Kidney epithelial cell (primary cell): ENCODE measurements at places on chromosomes 1 and 21.

GRCh38 chr1:189708674-189709073 lies 769.0 kb downstream of the BRINP3 start:
- DNase-seq: no peak

- DNase-seq: no peak
These were observed 210.1 kb upstream of the PTGFR start for GRCh38 chr1:78280626-78281025.

DNA sequence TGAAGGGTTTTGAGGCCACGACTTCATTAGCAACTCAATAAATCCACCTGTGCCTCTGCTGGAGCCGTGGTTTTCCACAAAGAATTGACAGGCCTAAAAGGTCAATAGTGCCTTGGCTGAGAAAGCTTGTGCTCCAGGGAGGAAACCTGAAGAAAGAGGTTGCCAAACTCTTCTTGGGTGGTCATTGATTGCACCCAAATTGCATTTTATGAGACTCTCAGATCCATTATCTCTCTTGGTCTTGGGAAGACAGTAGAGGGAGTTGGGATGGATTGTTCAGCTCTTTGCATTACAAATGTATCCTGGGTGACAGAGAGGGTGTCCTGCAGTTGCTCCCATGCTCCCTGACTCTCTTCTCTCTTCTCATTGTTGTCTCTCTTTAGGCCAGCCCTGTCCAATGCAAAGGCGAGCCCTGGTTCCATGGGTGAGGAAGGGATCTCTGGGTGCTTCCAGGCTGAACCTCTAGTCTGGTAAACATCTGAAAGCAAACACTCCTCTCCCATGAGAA lies 46.1 kb upstream of the HTR1D start:
- no peak for DNase-seq

DNA sequence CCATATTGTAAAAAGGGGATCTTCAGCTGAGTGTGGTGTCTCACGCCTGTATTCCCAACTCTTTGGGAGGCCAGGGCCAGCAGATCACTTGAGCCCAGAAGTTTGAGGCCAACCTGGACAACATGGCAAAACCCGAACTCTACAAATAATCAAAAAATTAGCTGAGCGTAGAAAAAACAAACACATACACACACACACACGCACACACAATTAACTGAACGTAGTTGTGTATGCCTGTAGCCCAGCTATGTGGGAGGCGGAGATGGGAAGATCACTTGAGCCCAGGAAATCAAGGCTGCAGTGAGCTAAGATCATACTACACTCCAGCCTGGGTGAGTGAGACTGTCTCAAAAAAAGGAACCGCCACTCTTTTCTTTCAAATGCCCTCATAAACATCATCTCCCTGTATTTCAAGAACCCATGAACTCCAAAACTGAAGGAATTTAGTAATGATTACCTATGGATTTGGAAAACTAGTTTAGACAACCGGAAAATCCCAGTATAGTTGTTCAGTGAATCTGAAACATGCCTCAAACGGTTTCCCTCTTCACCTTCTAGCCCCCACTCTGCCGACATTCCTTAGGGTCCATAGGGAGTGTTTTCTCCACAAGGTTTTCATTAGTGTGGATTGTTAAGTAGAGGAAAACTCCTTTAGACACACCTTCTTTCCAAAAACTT lies 4.5 kb downstream of the TXNIP start:
- DNase-seq: no peak

DNA sequence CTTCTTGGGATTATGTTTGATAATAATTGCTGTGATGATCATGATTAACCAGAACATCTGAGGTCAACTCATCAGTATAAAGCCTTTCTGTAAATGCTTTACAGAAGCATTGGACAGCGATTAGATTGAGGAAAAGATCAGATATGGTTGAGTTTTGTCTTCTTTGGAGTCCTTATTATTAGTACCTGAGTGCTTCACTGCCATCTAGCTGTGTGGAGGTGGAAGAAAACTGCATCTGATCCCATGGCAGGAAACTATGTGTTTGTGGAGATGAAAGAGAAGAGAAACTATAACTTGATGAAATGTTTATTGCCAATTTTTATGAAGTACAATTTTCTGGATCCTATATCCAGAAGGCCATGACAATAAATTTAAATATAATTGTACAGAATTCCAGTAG lies 11.4 kb downstream of the FLG2 start:
- no peak for DNase-seq

DNA sequence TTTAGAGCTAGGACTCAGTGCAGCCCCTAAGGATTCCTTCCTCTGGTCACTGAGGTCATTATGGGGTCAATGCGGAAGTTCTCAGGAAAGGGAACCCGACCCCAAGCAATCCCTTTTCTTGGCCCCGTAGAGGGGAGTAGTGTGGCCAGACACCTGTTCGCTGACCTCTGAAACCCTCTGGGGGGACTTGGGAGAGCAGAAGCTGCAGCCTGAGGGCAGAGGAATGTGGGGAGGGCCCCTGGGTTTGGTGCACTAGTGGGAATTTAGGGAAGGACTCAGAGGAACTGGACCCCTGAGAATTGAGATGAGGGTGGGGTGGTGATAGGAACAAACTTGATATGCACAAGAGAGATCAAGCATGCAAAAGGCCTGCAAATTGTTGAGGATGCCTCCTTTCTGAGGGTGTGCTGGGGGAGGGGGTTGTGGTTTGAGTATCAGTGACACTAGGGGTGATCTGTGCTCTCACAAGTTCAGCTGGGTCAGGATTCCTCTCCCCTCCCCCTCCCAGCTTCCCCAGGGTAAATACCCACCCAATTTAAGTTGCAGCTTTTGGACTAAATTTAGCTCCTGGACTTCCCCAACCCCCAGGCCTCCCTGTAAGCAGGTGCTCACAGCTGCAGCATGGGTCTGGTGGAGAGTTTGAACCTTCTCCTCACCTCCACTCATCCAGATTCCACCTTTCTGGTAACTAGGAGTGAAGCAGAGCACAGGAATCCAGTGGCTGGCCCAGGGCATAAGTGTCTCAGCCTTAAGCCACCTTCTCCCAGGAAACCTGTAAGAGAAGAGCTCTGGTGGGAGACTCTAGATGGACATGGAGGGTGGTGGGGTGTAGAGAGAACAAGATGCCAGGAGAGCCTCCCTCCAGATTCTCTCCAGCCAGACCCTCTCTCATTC lies 13.5 kb downstream of the ADAMTSL4 start:
- no peak for DNase-seq

DNA sequence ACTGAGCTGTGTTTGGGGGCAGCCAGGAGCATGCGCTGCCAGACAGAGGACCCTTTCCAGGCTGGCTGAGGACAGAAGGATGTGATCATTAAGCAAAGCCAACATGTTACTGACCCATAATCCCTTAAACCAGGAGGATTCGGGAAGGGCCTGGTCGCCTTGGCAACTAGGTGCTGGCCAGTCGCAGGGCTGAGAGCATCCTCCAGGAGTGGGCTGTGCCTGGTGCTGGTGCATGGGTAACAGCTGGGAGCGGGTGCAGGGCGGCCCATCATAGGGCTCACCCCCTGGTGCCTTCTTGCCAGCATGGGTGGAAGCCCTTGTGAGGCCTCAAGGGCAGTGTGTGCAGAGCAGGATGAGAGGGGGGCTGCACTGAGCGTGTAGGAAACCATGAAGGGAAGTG lies 17.2 kb downstream of the CDK18 start:
- no peak for DNase-seq

DNA sequence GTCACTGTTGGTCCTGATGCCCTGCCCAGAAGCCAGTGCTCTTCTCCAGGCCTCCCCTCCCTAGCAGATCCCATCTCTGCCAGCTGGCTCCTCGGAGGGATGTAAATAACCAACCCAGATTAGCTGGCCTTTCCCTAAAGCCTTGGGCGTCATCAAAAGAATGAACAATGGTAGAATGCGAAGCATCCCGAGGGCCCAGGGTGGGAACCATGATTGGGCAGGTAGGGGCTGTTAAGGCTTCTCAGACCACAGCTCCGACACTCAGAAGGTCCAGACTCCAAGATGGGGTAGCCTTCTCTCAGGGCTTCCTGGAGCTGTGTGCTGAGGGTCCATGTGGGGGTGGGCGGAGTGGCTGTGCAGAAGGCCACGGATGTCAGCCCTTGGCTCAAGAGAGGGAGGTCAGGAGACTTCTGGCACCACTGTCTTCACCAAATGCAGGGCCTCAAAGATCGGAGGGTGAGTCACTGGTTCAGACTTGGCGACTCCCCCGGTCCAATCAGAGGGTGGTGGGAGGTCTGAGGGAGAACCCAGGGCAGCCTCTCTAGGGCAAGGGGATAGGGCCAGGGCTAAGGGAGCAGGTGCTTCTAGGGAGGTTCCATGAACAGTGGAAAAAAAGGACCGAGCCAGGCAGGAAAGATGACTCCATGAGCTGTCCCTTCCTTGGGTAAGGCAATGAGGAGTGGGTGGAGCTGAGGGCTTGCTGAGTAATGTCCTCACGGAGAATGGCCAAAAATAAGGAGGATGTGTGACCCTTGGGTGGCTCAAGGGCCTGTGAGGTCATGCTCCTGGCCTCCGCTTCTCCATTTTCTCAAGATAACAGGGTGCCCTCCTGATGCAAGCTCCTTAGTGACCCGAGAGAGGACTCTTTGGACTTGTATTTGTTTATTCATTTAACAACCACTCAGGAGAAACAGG lies 58.4 kb upstream of the EPS8L3 start:
- no peak for DNase-seq

GRCh38 chr1:161790587-161791317 lies 24.6 kb downstream of the ATF6 start:
- no peak for DNase-seq

DNA sequence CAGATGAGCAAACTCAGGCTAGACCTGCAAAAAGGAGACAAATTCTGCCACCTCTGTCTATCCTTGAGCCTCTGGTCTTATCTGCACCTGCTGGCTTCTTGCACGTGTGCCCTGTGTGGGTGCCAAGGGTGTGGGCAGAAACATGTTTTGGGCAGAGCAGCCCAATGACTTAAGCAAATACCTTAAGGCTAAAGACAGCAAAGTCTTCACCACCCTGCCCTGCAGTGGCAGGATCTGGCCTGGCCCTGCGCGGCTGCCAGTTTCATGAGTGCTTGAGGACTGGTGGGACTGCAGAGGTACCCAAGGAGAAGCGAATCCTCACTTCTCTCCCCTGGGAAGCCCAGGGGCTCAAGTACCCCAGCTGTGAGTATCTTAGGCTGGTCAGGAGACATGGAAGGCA lies 3.8 kb upstream of the SLC26A9 start:
- DNase-seq: no peak

GRCh38 chr1:154533952-154534844 lies 24.3 kb downstream of the UBE2Q1 start:
- no peak for DNase-seq

DNA sequence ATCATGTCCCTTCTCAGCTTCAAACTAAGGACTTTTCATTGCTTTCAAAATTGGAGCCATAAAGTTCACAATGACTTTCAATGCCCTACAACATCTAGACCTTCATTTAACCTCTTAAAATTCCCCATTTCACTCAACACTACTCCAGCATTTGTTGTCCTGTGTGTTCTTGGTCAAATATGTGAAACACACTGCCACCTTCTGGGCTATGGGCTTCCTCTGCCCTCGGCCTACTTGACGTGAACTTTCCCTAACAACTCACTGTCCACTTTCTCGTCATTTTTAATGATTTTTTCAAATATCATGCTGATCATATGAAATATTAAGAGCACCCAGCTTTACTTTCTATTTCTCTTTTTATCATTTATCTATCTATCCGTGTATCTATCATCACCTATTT lies 2018.4 kb downstream of the NCAM2 start:
- no peak for DNase-seq

DNA sequence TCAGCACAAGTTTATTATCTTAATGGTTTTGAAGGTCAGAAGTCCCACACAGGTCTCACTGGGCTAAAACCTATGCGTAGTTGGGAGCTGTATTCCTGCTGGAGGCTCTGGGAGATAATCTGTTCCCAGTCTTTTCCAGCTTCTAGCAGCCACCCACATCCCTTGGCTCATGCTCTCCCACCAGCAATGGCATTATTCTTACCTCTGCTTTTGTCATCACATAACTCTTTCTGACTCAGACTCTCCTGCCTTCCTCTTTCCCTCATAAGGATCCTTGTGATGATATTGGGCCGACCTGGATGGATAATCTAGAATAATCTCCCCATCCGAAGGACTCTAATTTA lies 122.2 kb upstream of the PRDX6 start:
- DNase-seq: no peak

GRCh38 chr1:94792473-94793295 lies 27.5 kb upstream of the SLC44A3 start:
- DNase-seq: no peak

DNA sequence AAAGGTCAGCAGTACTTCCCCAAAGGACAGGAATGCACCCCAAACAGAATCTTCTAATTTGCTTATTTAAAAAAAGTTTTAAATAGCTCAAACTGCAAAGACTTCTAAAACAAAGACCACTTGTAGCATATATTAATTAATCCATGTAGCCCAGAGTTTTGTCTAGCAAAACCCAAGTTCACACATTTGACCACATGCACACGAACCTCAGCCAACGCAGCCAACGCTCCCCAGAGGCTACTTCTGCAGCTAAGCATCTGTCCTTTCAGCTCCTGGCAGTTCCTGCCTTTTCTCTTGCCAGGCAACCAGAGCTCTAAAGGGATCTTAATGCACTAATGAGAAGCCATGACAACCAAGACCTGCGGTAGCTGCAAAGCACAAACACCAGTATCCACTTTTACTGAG lies 89.6 kb downstream of the RERE start:
- DNase-seq: no peak

- DNase-seq: no peak
These were observed 74.6 kb downstream of the ZNF648 start for GRCh38 chr1:181986907-181987305.

DNA sequence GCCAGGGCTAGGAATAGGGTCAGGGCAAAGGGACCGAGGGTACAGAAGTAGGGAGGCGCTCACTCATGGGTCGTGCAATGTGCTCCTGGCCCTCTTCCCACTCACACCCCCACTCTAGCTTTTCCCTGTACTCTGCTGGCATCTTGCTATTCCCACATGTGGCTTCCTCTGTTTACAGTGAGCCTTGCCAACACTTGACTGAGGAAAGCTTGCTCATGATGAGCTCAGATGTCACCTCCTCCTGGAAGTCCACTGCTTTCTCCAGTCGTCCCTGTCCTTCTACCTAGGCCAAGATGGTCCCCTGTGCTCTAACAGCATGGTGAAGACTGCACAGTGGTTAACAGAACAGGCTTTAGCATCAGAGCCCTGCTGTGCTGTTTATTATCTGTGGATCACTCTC lies 8.0 kb upstream of the RIMS3 start:
- no peak for DNase-seq

- DNase-seq: no peak
These were observed 121.6 kb upstream of the IRF2BP2 start for GRCh38 chr1:234731569-234732085.

GRCh38 chr1:26861889-26862378 lies 1.0 kb upstream of the SFN start:
- DNase-seq: no peak

GRCh38 chr1:47803815-47804501 lies 193.2 kb downstream of the TRABD2B start:
- DNase-seq: no peak

- DNase-seq: no peak
These were observed 14.0 kb upstream of the SARS1 start for GRCh38 chr1:109199710-109200109.

DNA sequence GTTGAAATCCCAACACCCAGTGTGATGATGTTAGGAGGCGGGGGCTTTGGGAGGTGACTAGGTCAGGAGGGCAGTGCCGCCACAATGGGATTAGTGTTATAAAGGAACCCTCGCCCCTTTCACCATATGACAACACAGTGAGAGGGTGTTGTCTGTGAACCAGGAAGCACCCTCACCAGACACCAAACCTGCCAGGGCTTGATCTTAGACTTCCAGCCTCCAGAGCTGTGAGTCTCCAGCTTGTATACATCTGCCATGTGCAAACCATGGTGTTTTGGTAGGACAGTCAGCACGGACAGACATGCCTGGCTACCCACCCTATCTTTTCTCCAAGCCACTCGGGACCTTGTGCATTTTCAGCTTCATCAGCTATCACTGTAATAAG lies 4.0 kb downstream of the TRIM11 start:
- DNase-seq: no peak

- no peak for DNase-seq
These were observed 6.1 kb upstream of the TINAGL1 start for GRCh38 chr1:31570228-31570627.
